Natural killer cell (primary cell): ENCODE measurements at places on chromosomes 5 and 9. TPM values are rescaled to one million over a fixed set of nuclear protein-coding genes. Genes with fewer than 3 reads are reported as not detected.
A peak's percentile ranks its signal among the peaks of the same experiment; 100 is the strongest.

GRCh38 chr9:122827761-122828093 is 661 bp downstream of the PDCL start:
- no peak for DNase-seq
- H3K27me3 ChIP-seq, result no peaks in the 10 kb centered on the region
- peak overlapping the region; percentile 72 for H3K27ac ChIP-seq
- H3K4me1 ChIP-seq, result peaks cover 26% of the 10 kb centered on the region
- peak overlapping the region; percentile 87 for H3K4me3 ChIP-seq
- H3K36me3 ChIP-seq, result peaks cover 13% of the 10 kb centered on the region

DNA sequence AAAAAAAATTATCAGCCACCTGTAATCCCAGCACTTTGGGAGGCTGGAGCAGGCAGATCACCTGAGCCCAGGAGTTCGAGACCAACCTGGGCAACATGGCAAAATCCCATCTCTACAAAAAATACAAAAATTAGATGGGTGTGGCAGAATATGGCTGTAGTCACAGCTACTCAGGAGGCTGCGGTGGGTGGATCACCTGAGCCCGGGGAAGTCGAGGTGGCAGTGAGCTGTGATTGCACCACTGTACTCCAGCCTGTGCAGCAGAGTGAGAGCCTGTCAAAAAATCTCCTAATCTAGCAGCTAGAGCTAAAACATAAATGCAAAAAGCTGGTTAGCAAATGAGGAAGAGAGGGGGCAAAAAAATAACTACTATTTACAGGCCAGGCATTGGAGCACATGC is 12.0 kb downstream of the PSMB7 start:
- H3K4me3 ChIP-seq, result no peak overlapping the region
- H3K27ac ChIP-seq, result no peak overlapping the region
- no peak for DNase-seq
- H3K36me3 ChIP-seq, result peaks cover 74% of the 10 kb centered on the region
- no peaks in the 10 kb centered on the region for H3K27me3 ChIP-seq

The OLFML2A gene
- total RNA-seq, result not detected

The PCDHA12 gene
- total RNA-seq, result not detected

DNA sequence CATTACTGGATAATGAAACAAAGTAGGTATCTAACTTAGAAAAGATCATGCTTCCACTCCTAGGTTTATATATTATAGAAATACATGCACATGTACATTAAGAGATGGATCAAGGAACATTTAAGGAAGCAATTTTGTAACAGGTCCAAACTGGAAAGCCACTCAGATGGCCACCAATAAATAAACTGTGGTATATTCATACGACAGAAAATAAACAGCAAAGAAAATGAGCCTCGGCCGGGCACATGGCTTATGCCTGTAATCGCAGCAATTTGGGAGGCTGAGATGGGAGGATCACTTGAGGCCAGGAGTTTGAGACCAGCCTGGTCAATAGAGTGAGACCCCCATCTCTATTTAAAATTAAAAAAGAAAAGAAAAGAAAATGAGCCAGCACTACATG is 25.6 kb downstream of the CEMIP2 start:
- peaks cover 46% of the 10 kb centered on the region for H3K36me3 ChIP-seq
- no peak overlapping the region for H3K27ac ChIP-seq
- H3K4me1 ChIP-seq, result no peaks in the 10 kb centered on the region
